ENCODE measurements at places on chromosomes 6 and 20. TPM values are rescaled to one million over a fixed set of nuclear protein-coding genes. Genes with fewer than 3 reads are reported as not detected.
A peak's percentile ranks its signal among the peaks of the same experiment; 100 is the strongest.

Gene OR2J3
- not detected for total RNA-seq

Gene SFT2D1
- total RNA-seq, result 43.3 TPM

DNA sequence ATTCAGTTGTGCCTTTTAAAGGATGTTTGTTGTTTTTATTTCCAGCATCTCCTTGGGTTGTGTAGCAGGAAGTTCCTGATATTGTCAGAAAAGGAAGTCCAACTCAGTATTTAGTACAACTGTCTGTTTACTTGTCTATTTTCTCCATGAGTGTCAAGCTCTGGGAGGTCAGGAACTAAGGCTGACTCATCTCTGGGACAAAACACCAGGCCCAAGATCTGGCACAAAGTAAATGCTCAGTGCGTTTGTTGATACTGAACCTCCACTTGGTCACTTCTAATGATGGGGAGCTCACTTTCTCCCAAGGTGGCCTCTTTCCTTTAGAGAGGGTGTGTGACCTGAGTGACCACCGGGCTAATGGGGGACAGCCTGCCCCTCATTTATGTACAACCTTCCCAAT, 12.6 kb upstream of the PIGU start:
- no peak overlapping the region for H3K4me3 ChIP-seq
- no peak overlapping the region for H3K27ac ChIP-seq
- no peaks in the 10 kb centered on the region for H3K4me1 ChIP-seq
- no peaks in the 10 kb centered on the region for H3K27me3 ChIP-seq
- no peak for DNase-seq

DNA sequence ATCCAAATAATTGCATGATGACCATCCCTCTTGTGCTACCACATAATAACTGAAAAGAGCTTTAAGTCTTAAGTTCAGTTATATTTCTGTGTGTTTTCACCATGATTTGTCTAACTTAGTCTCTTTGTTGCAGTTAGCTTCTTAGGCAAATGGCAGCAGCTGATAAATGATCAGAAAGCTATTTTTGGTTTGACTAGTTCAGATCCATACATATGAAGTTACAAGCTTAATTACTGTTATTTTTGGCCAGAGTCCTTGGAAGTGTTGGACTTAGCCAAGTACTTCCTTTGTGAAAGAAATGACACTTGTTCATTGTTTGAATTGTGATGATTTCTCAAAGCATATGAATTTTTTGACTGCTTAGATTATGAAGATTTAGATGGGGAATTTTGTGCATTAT, 54.2 kb downstream of the HIVEP1 start:
- H3K4me3 ChIP-seq, result no peak overlapping the region
- H3K36me3 ChIP-seq, result no peaks in the 10 kb centered on the region
- DNase-seq, result peak; percentile 57
- H3K4me1 ChIP-seq, result peaks cover 14% of the 10 kb centered on the region

DNA sequence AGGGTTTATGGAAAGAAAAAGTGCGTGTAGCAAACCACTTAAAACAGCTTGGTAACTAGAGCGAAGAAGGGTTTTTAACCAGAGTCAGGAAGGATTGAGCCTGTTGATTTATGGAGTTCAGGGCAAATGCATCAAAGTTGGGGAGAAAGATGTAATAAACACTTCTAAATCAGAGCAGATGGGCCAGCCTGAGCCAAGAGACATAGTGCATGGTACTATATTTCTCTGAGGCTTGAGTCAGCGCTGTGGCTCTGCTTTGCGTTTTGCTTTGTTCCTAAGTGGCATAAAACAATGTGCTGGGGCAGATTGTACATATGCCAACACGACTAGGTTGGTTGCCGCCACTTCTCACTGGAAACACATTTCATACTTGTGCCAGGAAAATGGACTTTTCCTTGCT, 111.3 kb downstream of the BCKDHB start:
- H3K27me3 ChIP-seq, result no peaks in the 10 kb centered on the region
- no peaks in the 10 kb centered on the region for H3K36me3 ChIP-seq
- no peak overlapping the region for H3K27ac ChIP-seq
- no peak overlapping the region for H3K4me3 ChIP-seq
- no peaks in the 10 kb centered on the region for H3K4me1 ChIP-seq

DNA sequence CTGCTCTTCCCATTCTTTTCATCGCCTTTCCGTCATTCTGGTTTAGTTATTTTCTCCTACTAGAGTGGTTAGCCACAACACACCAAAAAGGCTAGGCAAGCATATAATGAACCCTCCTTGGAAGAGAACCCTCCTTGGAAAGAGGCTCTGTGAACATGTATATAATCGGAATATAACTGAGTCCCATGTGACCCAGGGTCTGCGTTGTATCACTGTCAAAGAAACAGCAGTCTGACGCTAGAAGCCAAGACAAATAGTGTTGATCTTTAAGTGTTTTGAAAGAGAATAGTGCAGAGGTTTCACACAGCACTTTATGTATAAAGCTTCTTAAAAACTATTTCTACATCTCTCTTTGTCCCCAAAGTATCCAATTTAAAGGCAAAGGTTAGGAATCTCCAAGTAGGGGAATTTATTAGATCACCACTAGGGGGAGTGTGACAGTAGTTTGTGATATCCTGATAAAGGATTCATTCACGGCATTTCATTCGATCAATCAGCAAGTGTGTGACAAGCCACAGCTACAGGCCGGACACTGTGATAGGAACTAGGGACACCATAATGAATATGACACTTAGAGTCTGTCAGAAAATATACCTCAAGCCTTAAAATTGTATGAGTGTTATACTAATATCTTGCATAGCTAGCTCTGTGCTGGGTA, 395.3 kb downstream of the CD109 start:
- H3K27me3 ChIP-seq, result no peaks in the 10 kb centered on the region
- no peak overlapping the region for H3K27ac ChIP-seq
- H3K4me1 ChIP-seq, result no peaks in the 10 kb centered on the region
- no peak overlapping the region for H3K4me3 ChIP-seq
- peak; percentile 68 for DNase-seq
- no peaks in the 10 kb centered on the region for H3K36me3 ChIP-seq

DNA sequence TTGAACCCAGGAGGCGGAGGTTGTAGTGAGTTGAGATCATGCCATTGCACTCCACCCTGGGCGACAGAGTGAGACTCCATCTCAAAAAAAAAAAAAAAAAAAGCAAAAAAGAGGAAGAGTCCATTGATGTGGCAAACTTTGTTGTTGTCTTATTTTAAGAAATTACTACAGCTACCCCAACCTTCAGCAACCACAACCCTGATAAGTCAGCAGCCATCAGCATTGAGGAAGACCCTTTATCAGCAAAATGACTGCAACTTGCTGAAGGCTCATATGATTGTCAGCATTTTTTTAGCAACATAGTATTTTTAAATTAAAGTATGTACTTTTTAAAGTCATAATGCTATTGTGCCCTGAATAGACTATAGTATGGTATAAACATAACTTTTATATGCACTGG, 48.8 kb downstream of the ZFP64 start:
- H3K27ac ChIP-seq, result no peak overlapping the region
- no peak for DNase-seq
- no peak overlapping the region for H3K4me3 ChIP-seq
- H3K4me1 ChIP-seq, result no peaks in the 10 kb centered on the region
- peaks cover 2% of the 10 kb centered on the region for H3K36me3 ChIP-seq

DNA sequence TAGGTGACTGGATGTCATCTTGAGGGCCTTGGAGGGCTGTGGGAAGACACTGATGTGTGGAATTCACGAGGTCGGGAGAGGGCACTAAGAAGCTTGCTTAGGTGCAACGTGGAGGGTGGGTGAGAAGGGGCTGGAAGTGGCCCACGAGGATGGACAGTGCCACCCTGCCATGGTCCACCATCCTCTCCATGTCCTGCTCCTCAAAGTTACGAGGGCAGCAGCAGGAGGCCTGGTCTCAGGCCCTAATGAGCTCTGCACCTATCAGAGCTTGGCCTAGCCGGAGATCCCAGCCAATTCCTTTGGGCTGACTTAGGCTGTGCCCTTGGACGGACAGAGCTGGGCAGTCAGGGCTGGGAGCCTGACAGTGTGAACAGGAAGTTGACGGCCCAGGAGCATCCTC, 27.8 kb upstream of the SCRT2 start:
- H3K4me3 ChIP-seq, result no peak overlapping the region
- no peak overlapping the region for H3K27ac ChIP-seq
- H3K27me3 ChIP-seq, result peaks cover 29% of the 10 kb centered on the region
- DNase-seq, result no peak

DNA sequence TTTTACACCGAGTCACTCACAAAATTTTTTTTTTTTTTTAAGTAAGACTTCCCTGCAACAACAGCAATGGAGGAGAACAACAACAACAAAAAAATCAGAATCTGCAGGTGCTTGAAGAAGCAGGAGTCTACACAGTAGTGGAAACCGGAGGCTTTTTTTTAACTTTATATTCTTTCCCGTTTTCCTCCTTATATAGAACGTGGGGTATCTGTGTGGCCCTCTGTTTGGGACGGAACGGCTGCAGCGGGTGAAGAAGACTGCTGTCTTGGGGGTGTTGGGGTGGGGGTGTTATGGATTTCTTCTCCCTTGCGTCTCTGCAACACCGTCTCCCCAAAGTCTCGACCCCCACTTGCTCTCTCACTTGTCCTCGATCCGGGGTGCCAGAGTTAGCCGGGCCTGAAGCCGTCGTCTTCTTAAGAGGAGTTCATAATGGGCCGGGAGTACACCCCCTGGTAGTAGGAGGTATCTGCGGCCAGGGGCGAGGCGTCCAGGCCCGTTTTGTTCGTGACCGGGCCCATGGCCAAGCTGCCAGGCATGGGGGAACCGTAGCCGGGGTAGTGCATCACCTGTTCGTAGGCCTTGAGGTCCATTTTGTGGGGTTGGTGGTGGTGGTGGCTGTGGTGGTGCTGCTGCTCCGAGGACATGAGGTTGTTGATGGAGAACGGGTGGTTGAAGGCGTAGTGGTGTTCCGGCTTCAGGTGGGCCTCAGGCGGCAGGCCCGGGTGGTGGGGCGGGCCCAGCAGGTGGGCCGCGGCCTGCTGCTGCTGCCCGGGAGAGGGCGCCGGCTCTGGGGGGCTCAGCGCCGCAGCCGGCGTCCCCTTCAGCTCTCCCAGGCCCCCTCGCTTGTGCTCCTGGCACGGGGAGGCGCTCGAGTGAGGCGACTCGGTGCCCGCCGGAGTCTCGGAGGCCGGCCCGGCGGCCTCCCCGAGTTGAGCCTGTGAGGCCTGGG, 2.7 kb downstream of the FOXA2 start:
- H3K4me1 ChIP-seq, result no peaks in the 10 kb centered on the region
- H3K4me3 ChIP-seq, result no peak overlapping the region
- no peaks in the 10 kb centered on the region for H3K36me3 ChIP-seq
- H3K27ac ChIP-seq, result no peak overlapping the region
- no peak for DNase-seq

GRCh38 chr20:22410556-22411130, 173.7 kb downstream of the FOXA2 start:
- DNase-seq, result no peak
- no peaks in the 10 kb centered on the region for H3K36me3 ChIP-seq
- H3K4me3 ChIP-seq, result no peak overlapping the region
- H3K4me1 ChIP-seq, result peaks cover 12% of the 10 kb centered on the region
- H3K27ac ChIP-seq, result peak overlapping the region; percentile 32

- no peak overlapping the region for H3K27ac ChIP-seq
- no peaks in the 10 kb centered on the region for H3K4me1 ChIP-seq
- H3K27me3 ChIP-seq, result peaks cover 71% of the 10 kb centered on the region
- no peak for DNase-seq
- no peak overlapping the region for H3K4me3 ChIP-seq
These were observed 58.1 kb upstream of the SNAP91 start for GRCh38 chr6:83767033-83767432.

- peak; percentile 4 for DNase-seq
- no peak overlapping the region for H3K4me3 ChIP-seq
- H3K27me3 ChIP-seq, result peaks cover 2% of the 10 kb centered on the region
- H3K4me1 ChIP-seq, result peaks cover 10% of the 10 kb centered on the region
- H3K36me3 ChIP-seq, result no peaks in the 10 kb centered on the region
These were observed 22.3 kb downstream of the PPP1R16B start for GRCh38 chr20:38827770-38828281.

DNA sequence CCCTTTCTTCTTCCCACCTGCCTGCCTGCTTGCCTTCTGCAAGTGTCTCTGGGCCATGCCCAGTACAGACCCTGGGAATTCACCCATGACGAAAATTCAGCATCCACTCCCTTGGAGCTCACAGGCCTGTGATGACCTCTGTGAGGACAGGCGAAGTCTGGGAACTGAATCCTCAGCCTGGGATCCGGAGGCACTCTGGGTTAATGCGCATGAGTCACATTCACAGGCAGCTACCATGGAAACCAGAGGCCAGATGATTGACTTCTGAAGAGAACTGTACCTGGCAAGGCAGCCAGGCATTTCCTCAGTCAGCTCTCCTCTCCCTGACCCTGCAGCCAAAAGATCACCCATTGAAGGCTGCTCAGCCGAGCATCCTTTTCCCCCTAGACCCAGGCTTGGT, 41.0 kb downstream of the SLC9A8 start:
- H3K36me3 ChIP-seq, result peaks cover 46% of the 10 kb centered on the region
- H3K27ac ChIP-seq, result no peak overlapping the region
- H3K4me3 ChIP-seq, result no peak overlapping the region
- no peaks in the 10 kb centered on the region for H3K27me3 ChIP-seq

GRCh38 chr6:81609736-81610135, 142.7 kb downstream of the TENT5A start:
- H3K4me3 ChIP-seq, result no peak overlapping the region
- H3K27ac ChIP-seq, result no peak overlapping the region

GRCh38 chr6:157106487-157106886, 216.8 kb downstream of the TMEM242 start:
- peak overlapping the region; percentile 75 for H3K27ac ChIP-seq
- peaks cover 26% of the 10 kb centered on the region for H3K4me1 ChIP-seq
- H3K27me3 ChIP-seq, result no peaks in the 10 kb centered on the region

DNA sequence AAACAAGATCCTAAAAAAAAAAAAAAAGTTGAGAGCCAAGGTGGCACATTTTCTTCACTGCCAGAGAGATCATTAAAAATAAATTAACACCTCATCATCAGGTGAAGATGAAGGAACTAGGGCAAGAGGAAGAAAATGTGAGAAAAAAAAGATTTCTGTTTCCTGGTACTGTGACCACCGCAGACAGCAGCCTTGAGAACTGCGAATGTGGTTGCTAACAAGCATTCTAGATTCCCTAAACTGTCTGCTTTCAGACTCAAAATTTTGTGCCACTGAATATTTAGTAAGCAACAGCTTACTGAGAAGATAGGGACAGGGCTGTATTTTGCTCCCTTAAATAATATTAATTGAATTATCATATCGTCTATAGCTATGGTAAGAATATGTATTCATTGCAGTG, 24.1 kb upstream of the MBOAT1 start:
- no peaks in the 10 kb centered on the region for H3K4me1 ChIP-seq
- H3K36me3 ChIP-seq, result no peaks in the 10 kb centered on the region
- H3K4me3 ChIP-seq, result no peak overlapping the region

DNA sequence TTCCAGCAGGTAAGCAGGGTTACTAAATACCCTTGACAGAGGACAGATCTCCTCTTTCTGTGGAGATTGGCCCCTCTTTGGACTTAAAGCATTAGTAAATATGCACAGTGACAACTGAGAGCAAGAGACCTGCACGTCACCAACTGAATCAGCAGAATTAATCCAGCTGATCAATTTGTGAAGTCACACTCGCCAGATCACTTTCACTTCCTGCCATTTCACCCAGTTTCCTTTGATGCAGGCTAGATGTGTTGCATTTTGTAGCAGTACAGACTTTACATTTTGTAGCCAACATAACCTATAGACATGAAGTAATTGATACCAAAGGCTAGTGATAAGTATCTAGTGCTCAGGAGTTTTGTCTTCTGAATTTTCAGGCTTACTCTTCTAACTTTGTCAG, 11.9 kb downstream of the SYNE1 start:
- no peaks in the 10 kb centered on the region for H3K36me3 ChIP-seq
- no peak overlapping the region for H3K27ac ChIP-seq
- H3K4me3 ChIP-seq, result no peak overlapping the region
- DNase-seq, result no peak

GRCh38 chr6:4023240-4023639, 55.7 kb downstream of the FAM217A start:
- peaks cover 32% of the 10 kb centered on the region for H3K4me1 ChIP-seq
- H3K36me3 ChIP-seq, result peaks cover 34% of the 10 kb centered on the region
- H3K27me3 ChIP-seq, result no peaks in the 10 kb centered on the region
- no peak for DNase-seq
- H3K4me3 ChIP-seq, result peak overlapping the region; percentile 99
- H3K27ac ChIP-seq, result peak overlapping the region; percentile 99

Data from MCF 10A (cell line).